ENCODE measurements at places on chromosomes 4 and X. TPM values are rescaled to one million over a fixed set of nuclear protein-coding genes. Genes with fewer than 3 reads are reported as not detected.

GRCh38 chr4:112589206-112589605 lies 47.5 kb downstream of the ZGRF1 start:
- no peak for DNase-seq

GRCh38 chrX:97691901-97692455 lies 808.3 kb downstream of the RPA4 start:
- no peak for DNase-seq

DNA sequence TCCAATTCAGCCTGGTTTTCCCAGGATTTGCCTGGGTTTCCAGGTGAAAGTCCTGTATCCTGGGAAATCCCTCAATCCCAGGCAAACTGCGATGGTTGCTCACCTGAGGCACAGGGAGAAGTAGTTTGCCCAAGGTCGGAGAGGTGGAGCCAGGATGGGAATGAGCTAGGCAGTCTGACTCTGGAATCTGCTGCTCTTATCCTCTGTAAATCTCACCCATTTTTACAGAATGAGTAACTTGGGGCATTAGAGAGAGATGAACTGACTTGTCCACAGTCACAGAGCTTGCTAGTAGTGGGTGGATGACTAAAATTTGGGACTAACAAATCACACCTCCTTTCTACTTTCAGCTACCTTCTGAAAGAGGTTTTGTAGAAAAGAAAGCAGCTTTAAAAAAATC lies 9.8 kb upstream of the ARX start:
- no peak for DNase-seq

DNA sequence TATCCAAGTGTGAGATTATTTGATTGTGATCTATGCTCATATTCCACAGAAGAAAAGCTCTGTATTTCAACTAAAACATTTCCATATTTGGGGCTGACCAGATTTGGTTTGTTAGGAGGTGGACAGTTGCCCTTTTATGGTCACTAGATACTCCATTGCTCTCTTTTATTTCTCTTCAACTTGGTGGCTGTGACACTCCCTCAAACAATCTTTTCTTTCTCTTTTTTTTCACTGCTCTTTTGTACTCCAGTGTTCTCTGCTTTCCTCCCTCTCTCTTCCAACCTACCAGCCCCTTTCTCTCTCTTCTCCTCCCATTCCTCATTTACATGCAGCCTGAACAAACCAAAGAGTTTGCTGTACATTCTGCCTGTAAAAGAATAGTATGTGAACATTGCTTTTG lies 48.8 kb downstream of the RBPJ start:
- DNase-seq = no peak

DNA sequence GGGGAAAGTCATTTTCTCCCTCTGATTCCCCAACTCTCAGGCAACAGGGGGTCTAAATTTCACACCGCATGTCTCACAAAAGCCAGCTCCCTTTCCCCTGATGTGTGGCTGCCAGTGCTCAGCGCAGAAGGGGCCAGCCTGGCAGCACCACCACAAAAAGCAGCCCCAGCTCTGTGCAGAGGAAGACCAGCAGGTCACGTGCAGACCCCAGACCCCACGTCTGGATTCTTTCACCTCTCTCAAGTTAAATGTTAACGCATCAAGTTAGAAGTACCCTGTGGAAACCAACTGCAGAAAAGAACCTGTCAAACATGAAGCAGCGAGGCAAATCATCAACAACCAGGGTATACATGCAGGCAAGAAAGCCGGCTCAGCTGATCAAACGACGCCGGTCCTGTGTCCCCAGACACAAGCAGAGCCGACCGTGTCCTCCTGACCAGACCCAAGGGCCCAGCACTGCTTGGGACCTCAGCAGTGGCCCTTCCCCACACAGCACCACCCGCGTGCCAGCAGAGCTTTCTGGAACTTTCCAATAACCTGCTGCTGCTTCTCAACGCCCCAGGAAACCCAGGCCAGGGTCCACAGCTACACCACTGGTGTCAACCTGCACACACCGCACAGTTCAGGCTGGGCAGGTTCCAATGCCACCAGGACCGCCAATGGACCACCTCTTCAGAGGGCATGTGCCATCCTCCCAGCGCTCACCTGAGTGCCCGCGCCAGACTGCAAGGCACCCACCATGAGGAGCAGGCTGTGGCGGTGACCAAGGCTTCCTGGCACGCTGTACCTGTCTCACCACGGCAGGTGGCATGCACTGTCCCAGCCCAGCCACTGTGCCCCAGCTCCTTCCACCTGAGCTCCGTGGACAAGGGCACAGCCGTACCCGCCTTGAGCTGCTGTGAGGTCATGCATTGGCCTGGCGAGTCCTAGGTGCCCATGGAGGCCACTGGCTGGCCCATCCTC lies 4.0 kb downstream of the LRPAP1 start:
- no peak for DNase-seq

DNA sequence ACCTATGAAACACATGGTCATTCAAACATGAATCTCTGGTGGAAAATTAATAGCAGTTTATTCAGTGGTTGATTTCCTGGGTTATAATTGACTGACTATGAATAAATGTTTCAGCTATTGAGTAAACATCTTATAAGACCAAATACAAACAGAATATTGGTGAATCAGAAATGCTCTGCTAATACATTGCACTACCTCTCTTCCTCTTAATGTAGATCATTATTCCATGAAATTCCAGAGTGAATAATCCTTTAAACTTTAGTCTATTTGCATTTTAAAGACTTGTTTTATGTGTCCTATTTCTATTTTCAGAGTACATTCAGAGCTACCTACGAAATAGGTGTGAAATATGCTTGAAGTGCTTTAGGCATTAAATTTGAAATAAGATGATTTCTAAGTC lies 715.4 kb downstream of the ADGRL3 start:
- DNase-seq = no peak

GRCh38 chrX:78946178-78946931 lies 1.2 kb downstream of the P2RY10 start:
- DNase-seq = no peak

DNA sequence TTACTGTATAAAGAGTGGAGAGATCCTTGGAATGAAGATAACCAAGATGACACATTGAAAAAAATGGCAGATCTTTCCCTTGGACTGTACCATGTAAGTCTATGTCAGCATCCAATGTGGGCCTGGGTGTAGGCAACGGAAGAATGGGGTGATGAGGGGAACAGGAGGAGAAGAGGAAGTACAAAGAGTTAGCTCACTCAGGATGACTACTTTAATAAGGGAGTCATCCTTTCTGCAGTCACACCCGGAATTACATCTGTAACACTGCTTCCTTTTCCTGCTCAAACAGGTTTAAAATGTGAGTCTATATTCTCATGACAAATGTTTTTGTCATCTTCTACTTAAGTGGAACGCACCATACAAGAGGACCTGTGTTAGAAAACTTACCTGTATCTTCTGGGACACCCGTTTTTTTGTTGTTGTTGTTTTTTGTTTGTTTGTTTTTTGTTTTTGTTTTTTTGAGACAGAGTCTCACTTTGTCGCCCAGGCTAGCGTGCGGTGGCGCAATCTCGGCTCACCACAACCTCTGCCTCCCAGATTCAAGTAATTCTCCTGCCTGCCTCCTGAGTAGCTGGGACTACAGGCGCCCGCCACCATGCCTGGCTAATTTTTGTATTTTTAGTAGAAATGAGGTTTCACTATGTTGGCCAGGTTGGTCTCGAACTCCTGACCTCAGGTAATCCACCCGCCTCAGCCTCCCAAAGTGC lies 18.0 kb downstream of the HPSE start:
- no peak for DNase-seq

GRCh38 chrX:45274576-45274975 lies 73.9 kb upstream of the DIPK2B start:
- DNase-seq = no peak

DNA sequence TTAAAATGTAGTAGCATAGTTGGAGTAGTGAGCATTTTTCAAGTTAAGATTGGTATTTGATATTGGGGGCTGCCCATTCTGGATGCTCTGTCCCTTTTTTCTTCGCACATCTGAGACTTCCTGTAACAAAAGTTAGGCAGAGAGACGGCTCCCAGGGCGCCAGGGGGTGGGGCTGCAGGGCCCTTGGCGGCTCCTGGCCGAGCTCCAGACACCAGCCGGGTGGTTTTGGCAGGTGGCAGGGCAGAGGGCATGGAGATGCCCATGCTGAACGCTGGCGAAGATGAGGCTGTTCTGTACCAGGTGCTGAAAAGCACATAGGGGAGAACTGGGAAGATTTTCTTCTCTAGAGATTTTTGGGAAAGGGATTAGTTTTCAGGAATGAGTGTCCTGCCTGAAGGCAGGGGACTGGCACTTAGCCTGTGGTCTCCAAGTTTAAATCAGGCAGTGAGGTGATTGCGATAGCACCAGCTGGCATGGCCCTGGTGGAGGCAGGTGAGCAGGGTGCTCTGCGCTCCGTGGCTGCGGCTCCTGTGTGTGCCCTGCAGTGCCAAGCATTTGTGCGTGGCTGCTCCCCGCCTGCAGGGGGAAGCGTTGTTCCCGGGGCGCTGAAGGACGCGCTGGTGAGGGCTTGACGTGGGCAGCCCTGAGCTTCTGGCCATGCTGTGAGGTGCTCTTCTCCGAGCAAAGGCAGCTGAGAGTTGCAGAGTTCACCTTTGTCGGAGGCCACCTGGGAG lies 23.6 kb upstream of the HGFAC start:
- DNase-seq = no peak

DNA sequence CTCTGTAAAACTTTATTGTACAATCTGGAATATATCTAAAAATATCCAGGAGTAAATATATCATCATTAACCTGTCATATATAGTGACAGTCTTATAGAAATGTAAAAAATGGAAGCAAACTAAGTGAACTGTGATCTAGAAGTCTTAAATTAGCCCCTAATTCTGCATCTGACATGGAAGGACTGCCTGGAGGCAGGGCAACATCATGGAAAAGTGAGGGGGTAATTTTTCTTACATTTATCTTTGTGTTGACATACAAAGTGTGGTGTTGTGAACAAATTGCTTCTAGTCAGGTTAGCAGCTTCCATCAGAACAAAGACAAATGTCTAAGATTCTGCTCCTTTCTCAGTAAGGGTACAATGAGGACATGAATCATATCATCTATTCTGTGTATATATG lies 186.3 kb downstream of the C4orf33 start:
- no peak for DNase-seq

DNA sequence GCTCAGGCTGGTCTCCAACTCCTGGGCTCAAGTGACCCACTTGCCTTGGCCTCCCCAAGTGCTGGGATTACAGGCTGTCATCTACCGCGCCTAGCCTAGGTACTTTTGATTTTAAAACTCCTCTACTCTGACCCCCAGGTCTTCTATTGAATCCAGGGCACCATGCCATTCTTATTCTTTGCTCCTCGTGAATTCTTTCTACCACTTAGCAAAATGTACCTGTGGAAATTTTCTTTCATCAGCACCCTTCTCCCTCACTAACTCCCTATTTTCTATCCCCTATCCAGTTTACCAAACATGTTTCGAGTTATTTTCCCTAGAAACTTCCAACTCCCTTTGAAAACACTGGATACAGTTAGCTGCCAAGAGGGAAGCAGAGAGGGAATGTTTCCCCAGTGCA lies 60.0 kb upstream of the RAPGEF2 start:
- DNase-seq = no peak

- DNase-seq = no peak
These were observed 568.8 kb downstream of the STIM2 start for GRCh38 chr4:27429364-27429871.

- DNase-seq = no peak
These were observed 317.9 kb downstream of the RAB28 start for GRCh38 chr4:13166214-13166613.

DNA sequence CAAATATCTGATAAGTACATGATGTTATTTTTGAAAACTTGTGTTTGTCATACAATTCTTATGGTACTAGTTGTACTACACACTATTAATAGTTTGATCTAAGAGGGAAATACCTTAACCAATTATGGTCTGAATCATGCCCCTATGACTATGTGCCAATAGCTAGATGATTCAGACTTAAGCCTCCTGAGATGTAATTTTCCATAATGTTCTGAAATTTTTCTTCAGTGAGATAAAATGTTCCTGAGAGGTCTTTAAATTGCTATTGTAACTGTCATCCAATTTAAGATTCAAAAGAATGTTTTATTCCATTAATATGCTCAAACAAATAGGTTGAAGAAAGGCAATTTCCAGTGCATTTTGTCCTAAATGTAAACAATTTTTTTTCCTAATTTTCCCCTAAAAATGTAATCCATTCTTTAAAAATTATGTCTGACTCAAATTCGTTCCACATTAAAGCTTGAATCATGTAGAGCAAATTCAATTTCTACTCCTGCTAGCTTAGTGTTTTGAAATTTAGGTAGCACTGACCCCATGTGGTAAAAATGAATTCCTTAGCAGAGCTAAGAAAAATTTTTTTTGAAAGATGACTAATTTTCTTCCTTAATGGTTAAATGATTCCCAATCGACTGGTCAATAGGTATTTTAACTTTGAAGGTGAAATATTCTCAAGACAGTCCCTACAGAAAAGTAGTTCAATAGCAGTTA lies 49.1 kb downstream of the APOOL start:
- no peak for DNase-seq

DNA sequence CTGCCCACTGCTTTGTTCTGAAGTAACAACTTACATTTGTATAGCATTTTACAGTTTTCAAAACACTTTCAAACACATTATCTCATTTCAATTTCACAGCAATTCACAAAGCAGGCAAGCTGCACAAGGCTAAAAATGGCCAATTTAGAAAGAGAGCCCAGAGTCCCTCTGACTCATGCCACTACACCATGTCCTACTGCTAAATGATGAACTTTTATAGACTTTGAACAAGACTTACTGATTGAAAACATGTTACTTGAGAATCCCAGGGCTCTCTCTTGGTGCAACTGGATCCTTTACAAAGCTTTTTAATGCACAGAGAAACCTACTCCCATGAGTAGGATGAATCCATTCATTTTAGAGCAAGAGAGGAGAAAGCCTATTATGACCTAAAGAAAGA lies 5.8 kb upstream of the G3BP2 start:
- DNase-seq = no peak

TCP11X2 gene
- 2.4 TPM for polyA plus RNA-seq

GPR173 gene
- 26.3 TPM for polyA plus RNA-seq

KIF4A gene
- polyA plus RNA-seq = 26.0 TPM

ADAM29 gene
- 0.07 TPM for polyA plus RNA-seq

TRAM1L1 gene
- 17.5 TPM for polyA plus RNA-seq

PDHA1 gene
- polyA plus RNA-seq = 254 TPM

F8A3 gene
- polyA plus RNA-seq = not detected

BMX gene
- polyA plus RNA-seq = 0.55 TPM

TEX13A gene
- polyA plus RNA-seq = not detected

NLRP2B gene
- 0.12 TPM for polyA plus RNA-seq

Measured in left kidney (tissue), 8 donors.